ENCODE measurements at places on chromosomes 16 and 17.

- no peak for DNase-seq
These were observed 187.3 kb downstream of the CYB561 start for GRCh38 chr17:63258785-63259184.

GRCh38 chr17:73586921-73587602, 57.2 kb downstream of the SDK2 start:
- DNase-seq, result no peak

GRCh38 chr16:22307838-22308237, 10.6 kb downstream of the POLR3E start:
- DNase-seq, result no peak

- DNase-seq, result no peak
These were observed 16.7 kb downstream of the BPTF start for GRCh38 chr17:67841992-67842391.

GRCh38 chr17:13843862-13844635, 225.3 kb upstream of the COX10 start:
- no peak for DNase-seq

- DNase-seq, result no peak
These were observed 35.5 kb upstream of the STAC2 start for GRCh38 chr17:39261286-39261685.

DNA sequence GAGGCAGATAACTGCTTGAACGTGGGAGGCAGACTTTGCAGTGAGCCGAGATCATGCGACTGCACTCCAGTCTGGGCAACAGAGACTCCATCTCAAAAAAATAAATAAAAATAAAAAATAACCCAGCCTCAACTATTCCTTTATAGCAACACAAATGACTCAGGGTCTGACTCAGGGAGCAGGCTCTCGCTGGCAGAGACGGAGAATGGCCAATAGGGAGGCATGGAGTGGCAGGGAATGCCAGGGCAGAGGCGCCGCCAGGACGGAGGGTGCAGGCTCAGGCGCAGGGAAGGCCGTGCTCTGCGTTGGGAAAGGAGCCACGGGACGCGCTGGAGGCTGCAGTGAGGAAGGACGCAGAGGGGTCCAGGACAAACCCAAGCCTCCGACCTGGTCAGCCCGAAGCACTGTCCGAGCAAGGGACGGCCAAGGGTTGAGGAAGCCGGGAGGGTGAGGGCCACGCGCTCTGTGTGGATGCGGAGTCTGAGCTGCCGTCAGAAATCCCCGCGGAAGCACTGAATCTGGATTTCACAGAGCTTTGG, 40.3 kb downstream of the PKD1 start:
- no peak for DNase-seq

Measured in amygdala (tissue), 56 donors.